ENCODE measurements at places on chromosomes 1 and 21. TPM values are rescaled to one million over a fixed set of nuclear protein-coding genes. Genes with fewer than 3 reads are reported as not detected.

DNA sequence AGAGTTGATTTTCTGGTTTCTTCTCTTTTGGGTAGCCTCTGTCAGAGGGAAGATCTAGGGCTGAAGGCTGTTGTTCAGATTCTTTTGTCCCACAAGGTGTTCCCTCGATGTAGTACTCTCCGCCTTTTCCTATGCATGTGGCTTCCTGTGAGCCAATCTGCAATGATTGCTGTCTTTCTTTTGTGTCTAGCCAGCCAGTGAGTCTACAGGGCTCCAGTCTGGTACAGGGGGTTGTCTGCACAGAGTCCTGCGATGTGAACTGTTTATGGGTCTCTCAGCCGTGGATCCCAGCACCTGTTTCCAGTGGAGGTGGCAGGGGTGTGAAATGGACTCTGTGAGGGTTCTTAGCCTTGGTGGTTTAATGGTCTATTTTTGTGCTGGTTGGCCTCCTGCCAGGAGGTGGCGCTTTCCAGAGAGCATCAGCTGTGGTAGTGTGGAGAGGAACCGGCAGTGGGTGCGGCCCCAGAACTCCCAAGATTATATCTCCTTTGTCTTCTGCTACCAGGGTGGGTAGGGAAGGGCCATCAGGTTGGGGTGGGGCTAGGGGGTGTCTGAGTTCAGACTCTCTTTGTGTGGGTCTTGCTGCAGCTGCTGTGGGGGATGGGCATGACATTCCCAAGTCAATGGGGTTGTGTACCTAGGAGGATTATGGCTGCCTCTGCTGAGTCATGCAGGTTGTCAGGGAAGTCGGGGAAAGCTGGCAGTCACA is 81.3 kb upstream of the C21orf91 start:
- H3K4me1 ChIP-seq: peaks cover 16% of the 10 kb centered on the region
- H3K27ac ChIP-seq: peak overlapping the region; percentile 20
- no peak overlapping the region for H3K4me3 ChIP-seq
- no peaks in the 10 kb centered on the region for H3K36me3 ChIP-seq
- no peaks in the 10 kb centered on the region for H3K27me3 ChIP-seq

- DNase-seq: no peak
- H3K4me1 ChIP-seq: no peaks in the 10 kb centered on the region
- H3K36me3 ChIP-seq: no peaks in the 10 kb centered on the region
- H3K27me3 ChIP-seq: no peaks in the 10 kb centered on the region
- H3K4me3 ChIP-seq: no peak overlapping the region
- H3K27ac ChIP-seq: no peak overlapping the region
Measured at GRCh38 chr1:69070660-69071373, 496.9 kb upstream of the LRRC7 start.

The LCE5A gene
- not detected for total RNA-seq

The KIRREL1 gene
- total RNA-seq: 18.3 TPM

The LYPD8 gene
- not detected for total RNA-seq

All from heart left ventricle (tissue), 16 donors.